GM20000 (cell line): ENCODE measurements at places on chromosomes 5 and 9.
A peak's percentile ranks its signal among the peaks of the same experiment; 100 is the strongest.

GRCh38 chr9:121328876-121329681 lies 41.0 kb downstream of the STOM start:
- DNase-seq, result no peak

DNA sequence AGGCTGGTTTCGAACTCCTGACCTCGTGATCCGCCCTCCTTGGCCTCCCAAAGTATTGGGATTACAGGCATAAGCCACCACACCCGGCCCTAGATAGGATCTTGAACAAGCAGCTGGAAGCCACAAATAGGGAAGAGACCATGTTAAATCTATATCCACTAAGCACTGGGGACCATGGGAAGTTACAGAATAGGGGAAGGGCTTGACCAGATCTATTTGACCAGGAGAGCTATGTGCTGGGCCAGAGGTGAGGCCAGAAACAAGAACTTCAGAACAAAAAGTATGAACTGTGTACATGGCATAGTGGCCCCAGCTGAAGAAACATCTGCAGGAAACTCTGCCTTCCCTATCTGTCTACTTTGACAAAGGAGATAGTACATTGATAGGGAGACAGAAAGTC lies 10.8 kb downstream of the KLF4 start:
- DNase-seq, result no peak

DNA sequence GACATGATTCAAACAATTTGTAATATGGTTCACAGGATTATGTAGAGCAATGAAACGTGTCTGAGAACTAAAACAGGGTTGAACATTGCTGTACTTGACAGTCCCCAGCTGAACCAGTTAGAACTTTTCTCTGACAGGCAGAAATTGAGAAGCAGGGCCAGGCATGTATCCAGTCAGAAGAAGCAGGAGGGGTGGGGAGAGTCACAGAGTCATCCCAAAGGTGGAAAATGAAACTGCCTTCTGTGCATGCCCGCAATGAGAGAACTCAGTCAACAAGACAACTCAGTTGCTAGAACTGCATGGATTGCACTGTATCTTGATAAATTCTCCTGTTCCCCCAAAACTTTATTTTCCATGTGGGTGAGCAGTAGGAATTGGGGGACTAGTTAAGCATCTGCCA lies 72.9 kb upstream of the PRLR start:
- DNase-seq, result peak; percentile 16

- DNase-seq, result no peak
Measured at GRCh38 chr9:127175319-127175715, 52.9 kb upstream of the ANGPTL2 start.

DNA sequence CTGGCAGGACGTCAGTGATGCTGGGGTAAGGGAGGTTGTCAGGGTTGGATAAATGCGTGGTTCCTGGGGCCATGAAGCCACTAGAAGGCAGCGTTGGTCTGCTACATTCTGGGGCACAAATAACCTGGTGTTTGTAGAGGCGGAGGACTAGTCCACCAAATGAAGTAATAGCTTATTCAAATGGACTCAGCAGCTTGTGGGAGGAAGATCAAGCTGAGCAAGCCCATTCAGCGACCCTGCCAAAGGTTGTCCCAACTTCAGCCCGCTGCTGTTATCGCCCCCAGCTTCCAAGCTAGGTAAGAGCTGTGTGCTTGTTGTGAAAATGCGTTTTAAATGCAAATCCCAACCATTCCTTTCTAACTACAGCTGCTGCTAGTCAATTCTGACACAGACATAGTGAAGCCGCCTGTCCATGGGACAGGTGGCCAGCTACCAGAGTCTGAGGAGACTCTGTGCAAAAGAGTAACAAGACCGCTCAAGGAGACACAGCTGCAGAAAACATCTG lies 7.6 kb upstream of the FAM240B start:
- DNase-seq, result peak; percentile 16

DNA sequence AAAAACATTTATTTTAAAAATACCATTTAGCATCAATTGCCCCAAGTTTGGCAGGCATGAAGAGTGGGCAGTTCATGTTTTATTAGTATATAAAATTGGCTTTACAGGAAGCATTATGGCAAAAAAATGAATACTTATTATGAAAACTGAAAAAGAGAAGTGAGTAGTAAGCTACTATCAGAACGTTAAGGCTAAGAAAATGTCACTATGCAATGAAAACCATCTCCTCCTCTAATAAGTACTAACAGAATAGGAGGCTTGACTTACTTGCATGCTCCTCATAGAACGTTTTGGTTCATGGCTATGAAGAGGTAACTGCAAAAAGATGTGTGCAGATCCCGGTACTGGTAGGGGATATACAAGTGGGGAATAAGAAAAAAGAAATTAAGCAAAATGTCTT lies 23.6 kb downstream of the TICAM2 start:
- DNase-seq, result no peak

GRCh38 chr5:140647042-140647419 lies 399 bp downstream of the NDUFA2 start:
- peak; percentile 34 for DNase-seq

GRCh38 chr9:81776834-81777233 lies 87.5 kb upstream of the TLE1 start:
- DNase-seq, result no peak

- DNase-seq, result no peak
Measured at GRCh38 chr5:20266066-20266465, 278.1 kb upstream of the CDH18 start.

DNA sequence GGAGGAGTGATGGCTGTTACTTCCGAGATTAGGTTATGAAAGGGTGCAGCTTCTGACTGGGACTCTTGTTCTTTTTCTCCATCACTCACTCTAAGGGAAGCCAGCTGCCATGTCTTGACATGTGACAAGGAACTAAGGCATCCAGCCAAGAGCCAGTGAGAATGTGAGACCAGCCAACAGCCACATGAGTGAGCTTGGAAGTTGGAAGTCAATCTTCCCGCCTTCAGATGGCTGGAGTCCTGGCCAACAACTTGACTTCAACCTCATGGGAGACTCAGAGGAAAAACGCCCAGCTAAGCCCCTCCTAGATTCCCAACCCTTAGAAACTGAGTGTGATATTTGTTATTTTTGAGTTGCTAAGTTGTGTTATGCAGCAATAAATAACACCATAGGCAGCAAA lies 201.1 kb downstream of the SNX18 start:
- no peak for DNase-seq

DNA sequence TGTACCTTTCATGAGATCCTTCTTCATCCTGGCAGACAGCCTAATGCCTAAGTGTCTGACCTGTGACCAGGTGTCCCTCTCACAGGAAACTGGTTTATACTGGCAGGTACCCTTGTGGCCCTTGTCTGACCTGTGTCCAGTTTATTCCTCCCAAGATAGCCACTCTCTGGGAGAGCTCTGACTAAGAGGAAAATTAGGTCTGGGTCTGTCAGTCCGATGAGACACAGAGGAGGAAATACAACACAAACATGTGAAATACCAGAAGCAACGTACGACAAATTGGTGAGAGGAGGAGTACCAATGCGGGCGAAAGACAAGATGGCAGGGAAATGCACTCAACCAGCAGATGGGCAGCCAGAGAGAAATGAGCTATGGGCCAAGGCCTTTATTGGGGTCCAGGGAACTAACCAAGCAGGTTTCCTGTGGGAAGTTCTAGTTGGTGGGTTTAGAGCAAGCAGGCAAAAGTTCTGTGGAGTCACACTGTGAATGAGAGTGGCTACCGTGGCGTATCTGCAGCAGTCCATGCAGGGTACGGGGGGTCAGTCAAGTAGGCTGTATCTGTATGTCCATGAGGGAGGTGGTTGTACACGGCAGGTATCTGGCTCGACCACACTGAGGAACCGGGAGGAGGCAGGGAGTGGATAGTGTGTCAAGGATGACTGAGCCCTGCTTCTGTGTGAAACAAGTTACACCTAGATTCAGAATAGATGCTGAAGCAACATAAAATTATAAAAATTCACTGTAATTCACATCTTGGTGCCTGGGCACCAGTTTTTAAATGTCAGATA lies 109.0 kb downstream of the MLLT3 start:
- DNase-seq, result no peak

GRCh38 chr9:36625006-36625615 lies 52.4 kb downstream of the MELK start:
- DNase-seq, result no peak

DNA sequence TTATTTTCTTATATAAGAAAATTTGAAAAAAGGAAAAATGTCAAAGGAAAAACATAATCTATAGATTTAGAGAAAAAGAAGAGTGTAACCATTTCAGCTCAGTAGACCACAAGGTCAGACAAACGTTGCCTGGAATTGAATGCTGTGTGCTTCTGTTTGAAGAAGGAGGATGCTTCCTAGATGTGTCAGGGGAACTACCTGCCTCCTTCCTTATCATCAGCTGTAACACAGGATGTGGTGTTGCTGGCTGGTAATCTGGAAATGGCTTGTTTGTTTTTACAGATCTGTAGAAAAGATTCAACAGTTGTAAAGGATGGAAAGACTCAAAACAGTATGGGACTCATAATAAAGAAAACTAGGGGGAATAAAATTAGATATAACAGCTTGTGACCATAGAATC lies 160.7 kb upstream of the MEF2C start:
- DNase-seq, result peak; percentile 9

DNA sequence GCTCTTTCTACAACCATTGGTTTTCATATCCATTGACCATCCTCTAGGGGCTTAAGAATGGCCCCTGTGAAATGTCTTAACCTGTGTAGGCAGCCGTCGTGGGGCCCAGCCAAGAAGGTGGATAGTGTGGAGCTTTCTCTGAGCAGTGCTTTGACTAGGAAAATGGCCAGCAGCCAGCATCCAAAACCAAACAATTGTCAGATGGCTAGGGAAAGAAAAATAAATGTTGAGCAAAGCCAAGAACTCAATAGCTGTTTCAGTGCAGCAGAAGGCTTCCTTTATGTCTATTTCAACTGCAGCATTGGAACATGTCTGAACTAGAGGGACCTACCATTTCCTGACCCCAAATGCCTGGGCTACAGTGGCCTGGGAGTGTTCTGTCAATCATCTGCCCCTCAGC lies 374.9 kb downstream of the TLE4 start:
- DNase-seq, result no peak

- no peak for DNase-seq
Measured at GRCh38 chr5:169974121-169974770, 6.0 kb downstream of the INSYN2B start.

GRCh38 chr5:97544678-97545077 lies 361.6 kb upstream of the RIOK2 start:
- no peak for DNase-seq

GRCh38 chr9:133789778-133790177 lies 51.6 kb upstream of the SARDH start:
- no peak for DNase-seq

GRCh38 chr5:54528633-54529209 lies 11.2 kb downstream of the SNX18 start:
- no peak for DNase-seq

GRCh38 chr5:158423623-158424200 lies 564.8 kb upstream of the CLINT1 start:
- no peak for DNase-seq

GRCh38 chr5:164002628-164003027 lies 497.2 kb downstream of the MAT2B start:
- DNase-seq, result no peak

- DNase-seq, result no peak
Measured at GRCh38 chr9:103991001-103991400, 103.1 kb upstream of the SMC2 start.

GRCh38 chr5:151628112-151628823 lies 37.1 kb upstream of the FAT2 start:
- no peak for DNase-seq

GRCh38 chr9:129109537-129109903 lies 1.1 kb downstream of the CRAT start:
- DNase-seq, result no peak

GRCh38 chr5:130981663-130982062 lies 183.4 kb downstream of the HINT1 start:
- DNase-seq, result no peak

- no peak for DNase-seq
Measured at GRCh38 chr9:114124138-114124537, 25.0 kb upstream of the KIF12 start.

- no peak for DNase-seq
Measured at GRCh38 chr9:122186301-122186700, 26.6 kb downstream of the MORN5 start.

DNA sequence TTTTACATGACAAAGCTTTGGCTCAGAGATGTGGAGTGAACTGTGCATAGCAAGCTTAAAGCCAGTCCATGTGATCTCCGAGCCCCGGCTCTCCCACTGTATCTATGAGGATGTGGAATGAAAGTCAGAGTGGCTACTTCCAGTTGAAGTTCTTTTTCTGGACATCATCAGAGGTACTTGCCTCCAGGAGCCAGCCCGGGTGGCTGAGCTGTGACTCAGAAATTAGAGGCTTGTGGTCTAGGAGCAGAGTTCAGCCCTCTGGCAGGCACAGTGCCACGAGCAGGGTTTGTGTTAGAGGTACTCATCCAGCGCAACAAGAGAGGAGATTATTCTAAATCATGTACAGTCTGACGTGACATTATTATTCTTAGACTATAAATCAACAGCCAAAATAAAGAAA lies 322.5 kb downstream of the CDK5RAP2 start:
- no peak for DNase-seq

GRCh38 chr5:7207979-7208378 lies 188.0 kb upstream of the ADCY2 start:
- no peak for DNase-seq

- DNase-seq, result no peak
Measured at GRCh38 chr5:58348996-58349728, 110.7 kb downstream of the PLK2 start.

DNA sequence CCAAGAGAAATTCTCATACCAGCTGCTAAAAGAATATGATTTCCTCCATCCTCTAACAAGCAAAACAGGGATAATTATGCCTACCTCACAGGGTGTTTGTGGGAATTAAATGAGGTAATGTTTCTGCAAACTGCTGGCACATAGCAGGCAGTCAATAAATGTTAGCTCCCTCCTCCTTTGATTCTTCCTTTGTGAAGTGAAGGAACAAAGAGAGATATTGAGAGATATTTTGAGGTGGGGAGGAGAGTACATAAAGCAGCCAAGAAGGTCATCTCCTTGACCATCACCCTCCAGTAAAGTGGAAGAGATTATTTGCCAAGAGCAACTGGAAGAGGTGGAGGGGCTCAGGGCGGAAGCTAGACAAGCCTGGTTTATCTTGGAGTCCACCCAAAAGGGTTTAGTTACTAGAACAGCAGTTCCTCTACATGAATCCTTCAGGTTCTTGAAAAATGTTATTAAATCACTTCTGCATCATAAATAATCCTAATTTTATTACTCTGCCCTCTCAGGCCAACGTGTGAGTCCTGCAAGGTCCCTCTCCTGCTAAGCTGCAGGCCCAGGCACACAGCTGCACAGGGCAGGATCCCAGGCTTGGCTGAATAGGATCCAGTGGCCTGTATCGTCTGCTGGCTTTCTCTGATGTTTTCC lies 35.0 kb upstream of the TLE1 start:
- DNase-seq, result no peak

DNA sequence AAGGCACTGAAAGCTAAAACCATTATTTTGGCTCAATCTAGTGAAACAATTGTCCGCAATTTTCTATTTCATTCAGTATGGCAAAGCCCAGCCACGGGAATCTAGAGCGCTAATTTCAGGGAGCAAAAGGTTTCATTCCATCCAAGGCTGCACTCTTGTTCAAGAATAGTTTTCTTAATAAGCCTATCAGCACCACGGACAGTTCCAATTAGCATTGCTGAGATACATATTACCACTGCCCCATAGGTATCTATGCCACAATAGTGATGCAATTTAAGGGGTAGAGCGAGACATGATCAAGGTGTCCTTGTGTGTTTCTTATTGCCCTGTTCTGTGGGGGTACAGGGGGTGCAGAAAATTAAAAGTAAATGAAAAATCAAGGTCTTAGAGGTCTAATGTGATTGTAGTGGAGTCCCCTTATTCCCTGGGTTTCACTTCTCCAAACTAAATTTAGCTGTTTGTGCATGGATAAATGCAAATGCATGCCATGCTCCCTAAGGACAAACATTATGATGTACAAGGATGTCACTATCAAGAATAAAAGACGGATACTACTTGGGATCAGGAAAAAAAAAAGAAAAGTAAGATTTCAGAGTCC lies 45.5 kb downstream of the SPOCK1 start:
- DNase-seq, result no peak
